ENCODE measurements at places on chromosomes 12 and 14. TPM values are rescaled to one million over a fixed set of nuclear protein-coding genes. Genes with fewer than 3 reads are reported as not detected.

The CLEC4A gene
- total RNA-seq = 0.28 TPM

The SVOP gene
- not detected for total RNA-seq

The TAC3 gene
- not detected for total RNA-seq

The ATP23 gene
- total RNA-seq = 7.2 TPM

The PAWR gene
- total RNA-seq = 34.4 TPM

The KLRC1 gene
- total RNA-seq = not detected

The KHNYN gene
- 22.8 TPM for total RNA-seq

The TPPP2 gene
- total RNA-seq = not detected

The ALDH2 gene
- 12.5 TPM for total RNA-seq

The MYRFL gene
- total RNA-seq = not detected

The MYF5 gene
- total RNA-seq = not detected

The FGF23 gene
- total RNA-seq = not detected

GRCh38 chr12:101459642-101460346 is 15.3 kb upstream of the SPIC start:
- H3K36me3 ChIP-seq = no peaks in the 10 kb centered on the region
- no peak overlapping the region for H3K4me3 ChIP-seq
- no peaks in the 10 kb centered on the region for H3K27me3 ChIP-seq
- peak; percentile 39 for DNase-seq

DNA sequence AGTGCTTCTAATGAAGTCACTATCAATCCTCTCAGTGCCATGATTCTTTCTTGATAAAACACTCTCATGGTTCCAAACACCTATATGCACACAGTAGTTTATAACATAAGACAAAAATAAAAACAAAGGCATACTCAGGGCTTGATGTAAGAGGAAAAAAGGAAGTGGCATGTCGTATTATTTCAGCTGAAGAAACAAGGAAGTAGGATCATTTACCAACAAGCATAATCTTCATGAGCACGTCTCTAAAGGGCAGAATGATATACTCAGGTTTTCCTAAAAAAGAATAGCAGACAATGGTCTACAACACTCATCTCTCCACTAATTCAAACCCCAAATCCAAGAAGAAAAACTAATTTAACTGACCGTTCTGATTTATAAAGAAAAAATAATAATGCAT is 33.9 kb downstream of the NUMB start:
- DNase-seq = peak; percentile 36
- no peaks in the 10 kb centered on the region for H3K27me3 ChIP-seq
- peaks cover 12% of the 10 kb centered on the region for H3K4me1 ChIP-seq

- H3K4me3 ChIP-seq = no peak overlapping the region
- no peak overlapping the region for H3K27ac ChIP-seq
- no peaks in the 10 kb centered on the region for H3K27me3 ChIP-seq
- no peaks in the 10 kb centered on the region for H3K4me1 ChIP-seq
Observed at GRCh38 chr14:50619569-50620141, 48.5 kb downstream of the SAV1 start.

GRCh38 chr14:82872494-82872893 is 1338.8 kb upstream of the SEL1L start:
- no peak overlapping the region for H3K4me3 ChIP-seq
- H3K27me3 ChIP-seq = no peaks in the 10 kb centered on the region
- DNase-seq = no peak
- no peaks in the 10 kb centered on the region for H3K4me1 ChIP-seq

GRCh38 chr14:75311356-75311755 is 32.7 kb downstream of the FOS start:
- peaks cover 3% of the 10 kb centered on the region for H3K27me3 ChIP-seq
- H3K36me3 ChIP-seq = no peaks in the 10 kb centered on the region
- no peak overlapping the region for H3K27ac ChIP-seq

DNA sequence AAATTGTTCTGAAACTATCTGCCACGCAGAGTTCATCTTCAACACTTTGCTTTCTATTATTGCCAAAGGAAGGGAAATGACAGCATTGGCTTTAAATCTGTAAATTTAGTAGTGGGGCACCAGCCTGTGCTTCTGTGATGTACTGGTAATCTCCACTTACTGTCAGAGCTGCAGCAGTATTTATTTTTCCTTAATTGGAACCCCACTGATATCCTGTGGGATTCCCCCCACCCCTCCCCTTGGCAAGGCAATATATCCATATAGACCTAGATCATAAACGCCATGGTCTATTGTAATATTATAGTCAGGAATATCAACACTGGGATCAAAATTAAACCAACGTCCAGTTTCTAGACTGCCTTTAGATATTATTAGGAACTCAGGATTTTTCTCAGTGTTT is 96.7 kb downstream of the RMST start:
- H3K27me3 ChIP-seq = no peaks in the 10 kb centered on the region
- H3K4me1 ChIP-seq = no peaks in the 10 kb centered on the region

GRCh38 chr12:55065535-55065934 is 45.8 kb downstream of the NEUROD4 start:
- no peak overlapping the region for H3K4me3 ChIP-seq
- no peaks in the 10 kb centered on the region for H3K4me1 ChIP-seq
- no peak overlapping the region for H3K27ac ChIP-seq

DNA sequence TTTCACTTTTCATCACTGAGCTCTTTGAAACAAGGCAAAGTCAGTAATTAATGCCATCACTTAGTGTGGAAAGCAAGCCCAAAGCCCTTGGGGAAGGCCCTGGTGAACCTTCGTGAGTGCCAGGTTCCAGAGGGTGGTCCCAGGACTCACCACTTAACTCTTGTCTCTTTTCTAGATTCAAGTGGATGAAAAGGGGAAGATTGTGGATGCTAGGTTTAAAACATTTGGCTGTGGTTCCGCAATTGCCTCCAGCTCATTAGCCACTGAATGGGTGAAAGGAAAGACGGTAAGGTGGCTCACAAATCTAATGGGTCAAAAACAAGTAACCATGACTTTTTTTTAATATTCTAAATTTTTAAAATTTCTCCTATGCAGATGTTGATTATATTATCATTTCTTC is 2.8 kb downstream of the ISCU start:
- no peaks in the 10 kb centered on the region for H3K27me3 ChIP-seq
- peaks cover 38% of the 10 kb centered on the region for H3K36me3 ChIP-seq
- DNase-seq = no peak
- no peaks in the 10 kb centered on the region for H3K4me1 ChIP-seq
- no peak overlapping the region for H3K27ac ChIP-seq

DNA sequence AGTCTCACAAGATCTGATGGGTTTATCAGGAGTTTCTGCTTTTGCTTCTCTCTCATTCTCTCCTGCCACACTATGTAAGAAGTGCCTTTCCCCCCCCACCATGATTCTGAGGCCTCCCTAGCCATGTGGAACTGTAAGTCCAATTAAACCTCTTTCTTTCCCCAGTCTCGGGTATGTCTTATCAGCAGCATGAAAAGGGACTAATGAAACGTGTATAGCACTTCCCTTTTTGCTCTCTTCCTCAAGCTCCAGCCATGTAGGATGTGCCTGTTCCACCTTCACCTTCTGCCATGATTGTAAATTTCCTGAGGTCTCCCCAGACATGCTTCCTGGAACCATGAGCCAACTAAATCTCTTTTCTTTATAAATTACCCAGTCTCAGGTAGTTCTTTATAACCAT is 7.0 kb upstream of the CRACR2A start:
- no peak for DNase-seq
- peaks cover 13% of the 10 kb centered on the region for H3K27me3 ChIP-seq
- no peak overlapping the region for H3K27ac ChIP-seq
- no peaks in the 10 kb centered on the region for H3K4me1 ChIP-seq
- no peak overlapping the region for H3K4me3 ChIP-seq

DNA sequence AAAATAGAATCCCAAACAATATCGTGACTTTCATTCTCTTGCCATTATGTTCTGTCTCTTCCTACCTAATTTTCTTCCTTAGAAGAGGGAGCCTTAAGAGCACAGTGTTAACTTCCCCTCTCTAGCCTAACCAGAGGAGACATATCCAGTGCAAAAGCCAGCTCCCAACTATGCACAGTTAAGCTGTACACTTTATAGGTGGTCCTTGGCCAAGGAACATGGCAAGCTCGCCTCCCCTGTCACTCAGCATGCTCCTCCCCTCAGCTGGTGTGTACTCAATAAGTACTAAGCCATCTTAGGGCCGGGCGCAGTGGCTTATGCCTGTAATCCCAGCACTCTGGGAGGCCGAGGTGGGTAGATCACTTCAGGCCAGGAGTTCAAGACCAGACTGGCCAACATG is 255.1 kb upstream of the TMPO start:
- no peak overlapping the region for H3K4me3 ChIP-seq
- H3K27me3 ChIP-seq = no peaks in the 10 kb centered on the region
- no peak for DNase-seq
- H3K36me3 ChIP-seq = no peaks in the 10 kb centered on the region
- H3K27ac ChIP-seq = no peak overlapping the region

DNA sequence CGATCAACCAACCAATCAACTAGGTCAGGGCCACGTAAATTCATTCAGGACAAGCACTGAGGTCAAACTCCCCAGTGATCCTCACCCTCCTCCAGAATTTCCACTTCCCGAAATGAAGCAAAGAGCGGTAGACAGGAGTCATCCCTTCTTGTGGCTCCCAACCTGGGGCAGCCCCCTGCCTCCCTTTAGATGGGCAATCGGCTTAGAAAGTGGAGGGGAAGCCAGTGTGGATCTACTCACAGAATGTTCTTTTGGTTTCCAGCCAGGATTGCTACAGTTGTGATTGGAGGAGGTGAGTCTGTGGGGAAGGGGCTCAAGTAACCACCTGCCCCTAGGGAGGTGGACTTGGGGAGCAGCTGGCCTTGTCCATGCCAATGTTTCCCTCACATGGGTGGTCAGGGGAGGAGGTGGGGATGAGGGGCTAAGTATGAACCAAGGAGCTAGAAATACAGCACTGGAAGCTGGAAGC is 4.1 kb downstream of the IFI27 start:
- H3K4me1 ChIP-seq = no peaks in the 10 kb centered on the region
- peaks cover 13% of the 10 kb centered on the region for H3K27me3 ChIP-seq
- no peak overlapping the region for H3K4me3 ChIP-seq
- no peak for DNase-seq

DNA sequence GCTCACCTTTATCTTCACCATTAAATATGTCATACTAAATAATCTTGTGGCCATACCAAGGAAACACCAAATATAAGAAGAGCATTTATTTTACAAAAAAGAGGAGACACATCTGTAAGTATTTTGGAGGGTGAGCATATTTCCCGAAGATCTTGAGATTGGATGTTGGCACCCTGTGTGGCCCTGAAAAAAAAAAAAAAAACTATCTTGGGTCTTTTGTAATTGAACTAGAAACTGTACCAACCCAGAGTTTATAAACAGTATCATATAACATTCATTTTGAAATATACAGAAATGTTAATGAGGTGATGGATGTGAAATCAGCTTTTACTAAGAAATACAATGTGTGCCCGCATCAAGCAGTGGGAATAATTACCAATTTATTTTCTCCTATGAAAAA is 104.0 kb upstream of the FRMD6 start:
- no peak overlapping the region for H3K4me3 ChIP-seq
- no peaks in the 10 kb centered on the region for H3K36me3 ChIP-seq
- peak overlapping the region; percentile 8 for H3K27ac ChIP-seq
- no peaks in the 10 kb centered on the region for H3K27me3 ChIP-seq
- H3K4me1 ChIP-seq = peaks cover 18% of the 10 kb centered on the region

DNA sequence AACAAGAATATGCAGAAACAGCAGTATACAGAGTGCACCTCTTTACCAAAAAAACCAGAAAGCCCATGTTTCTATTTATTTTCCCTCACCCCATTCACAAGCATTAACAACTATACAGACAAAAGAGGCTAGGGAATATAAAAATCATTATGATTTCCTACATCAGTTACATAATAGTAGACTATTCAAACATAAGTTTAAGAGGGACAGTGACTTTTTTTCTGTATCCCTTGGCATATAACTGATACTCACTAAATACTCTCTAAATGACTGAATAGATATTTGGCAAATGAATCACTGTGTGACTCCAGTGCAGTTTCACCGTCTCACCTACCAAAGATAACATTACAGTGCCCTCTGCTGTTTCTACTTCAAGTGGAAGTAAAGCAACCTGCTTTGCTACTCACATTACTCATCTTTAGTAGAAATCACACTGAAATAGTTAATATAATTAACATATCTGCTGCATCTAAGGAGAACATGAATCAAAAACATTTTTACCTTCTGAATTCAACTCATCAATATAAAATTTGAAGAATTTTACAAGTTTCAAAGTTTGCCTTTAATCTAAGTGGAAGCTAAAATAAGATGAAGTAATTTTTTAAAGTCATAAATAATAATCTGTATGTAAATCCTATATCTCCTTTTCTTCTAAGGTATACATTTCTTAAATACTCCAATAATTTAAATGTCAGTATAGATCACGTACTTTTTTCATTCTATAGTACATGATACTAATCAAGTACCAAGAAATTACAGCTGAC is 103.8 kb downstream of the OSBPL8 start:
- H3K27me3 ChIP-seq = no peaks in the 10 kb centered on the region
- no peak overlapping the region for H3K27ac ChIP-seq
- H3K4me1 ChIP-seq = peaks cover 2% of the 10 kb centered on the region
- H3K36me3 ChIP-seq = 0 out of 2 replicates have a peak, but pooled peaks cover 2% of the 10 kb centered on the region
- H3K4me3 ChIP-seq = no peak overlapping the region

GRCh38 chr12:5809586-5809985 is 135.5 kb downstream of the ANO2 start:
- no peak overlapping the region for H3K4me3 ChIP-seq
- no peak overlapping the region for H3K27ac ChIP-seq
- H3K4me1 ChIP-seq = peaks cover 5% of the 10 kb centered on the region
- DNase-seq = no peak
- no peaks in the 10 kb centered on the region for H3K36me3 ChIP-seq

GRCh38 chr14:52850451-52850909 is 59.1 kb upstream of the GNPNAT1 start:
- H3K4me3 ChIP-seq = no peak overlapping the region
- DNase-seq = peak; percentile 20
- H3K27me3 ChIP-seq = no peaks in the 10 kb centered on the region
- H3K4me1 ChIP-seq = peaks cover 2% of the 10 kb centered on the region
- 0 out of 2 replicates have a peak, but pooled peaks cover 1% of the 10 kb centered on the region for H3K36me3 ChIP-seq

DNA sequence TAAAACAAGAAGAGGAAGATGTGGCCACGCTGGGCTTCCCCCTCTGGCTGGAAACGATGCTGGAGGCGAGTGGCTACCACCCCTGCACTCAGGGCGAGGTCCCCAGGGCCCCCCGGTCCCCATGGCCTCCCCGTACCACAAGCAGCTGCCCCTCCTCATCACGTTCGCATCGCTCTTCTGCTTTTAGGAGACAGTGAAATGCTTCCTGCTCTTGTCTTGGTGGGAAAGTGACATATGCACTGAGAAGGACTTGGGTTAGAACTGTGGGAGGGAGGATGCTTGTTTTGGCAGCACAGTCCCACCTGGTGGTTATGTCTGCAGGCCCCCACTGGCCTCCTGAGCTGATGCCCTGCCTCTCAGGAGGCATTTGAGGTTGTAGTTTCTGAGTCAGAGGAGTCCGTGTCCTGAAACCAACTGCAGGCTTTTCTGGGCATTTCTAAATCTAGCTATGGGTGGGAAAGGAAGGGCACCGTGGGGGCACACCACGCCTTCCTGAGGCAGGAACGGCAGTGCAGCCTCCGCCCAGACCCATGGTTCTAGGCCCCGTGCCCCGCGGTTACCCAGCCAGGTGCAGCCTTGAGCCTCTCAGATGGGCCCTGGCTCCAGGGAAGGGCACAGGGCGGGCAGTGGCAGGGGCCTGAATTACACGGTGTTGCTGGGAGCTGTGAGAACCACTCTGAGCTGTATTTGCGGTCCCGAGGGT is 139.3 kb downstream of the ADGRD1 start:
- H3K4me3 ChIP-seq = no peak overlapping the region
- no peaks in the 10 kb centered on the region for H3K36me3 ChIP-seq
- no peaks in the 10 kb centered on the region for H3K27me3 ChIP-seq
- H3K27ac ChIP-seq = no peak overlapping the region
- DNase-seq = no peak
- no peaks in the 10 kb centered on the region for H3K4me1 ChIP-seq
